ENCODE measurements at places on chromosomes 5 and 9.

- DNase-seq = no peak
Observed at GRCh38 chr9:109224751-109225150, 57.7 kb upstream of the FRRS1L start.

DNA sequence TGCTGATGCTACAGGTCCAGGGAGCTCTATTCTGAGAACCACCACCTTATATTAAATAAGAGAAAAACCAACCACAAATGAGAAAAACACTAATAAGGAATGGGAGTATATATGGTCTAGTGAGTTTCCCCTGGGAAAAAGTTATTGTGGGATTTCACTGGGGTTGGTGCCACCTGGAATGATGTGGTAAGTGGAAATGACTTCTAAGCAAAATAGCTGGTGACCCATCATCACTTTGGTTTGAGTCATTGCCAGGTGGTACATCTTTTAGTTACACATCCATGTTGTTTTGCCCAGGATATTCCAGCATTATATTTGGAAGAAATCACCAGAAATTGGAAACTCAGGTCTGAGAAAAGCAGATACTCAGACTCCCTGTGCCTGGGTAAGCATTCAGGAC is 437.3 kb downstream of the DTWD2 start:
- DNase-seq = no peak

GRCh38 chr9:77218612-77219011 is 41.3 kb downstream of the VPS13A start:
- no peak for DNase-seq

DNA sequence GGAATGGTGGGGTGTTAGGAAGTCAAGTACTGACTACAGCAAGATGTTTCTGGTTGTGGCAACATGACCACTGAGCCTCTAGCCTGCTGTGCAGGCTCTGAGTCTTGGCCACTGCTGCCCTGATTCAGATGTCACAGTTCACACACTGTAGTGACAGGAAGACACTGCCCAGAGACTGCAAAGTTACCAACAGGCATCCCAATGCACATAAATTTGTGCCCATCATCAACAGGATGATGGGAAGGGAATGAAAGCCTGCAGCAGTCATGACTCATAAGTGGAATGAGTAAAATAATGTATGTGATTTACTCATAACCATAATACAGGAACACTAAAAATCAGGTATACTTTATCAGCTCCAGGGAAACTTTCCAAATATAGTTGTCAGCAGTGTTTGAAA is 251.6 kb upstream of the HAPLN1 start:
- no peak for DNase-seq

DNA sequence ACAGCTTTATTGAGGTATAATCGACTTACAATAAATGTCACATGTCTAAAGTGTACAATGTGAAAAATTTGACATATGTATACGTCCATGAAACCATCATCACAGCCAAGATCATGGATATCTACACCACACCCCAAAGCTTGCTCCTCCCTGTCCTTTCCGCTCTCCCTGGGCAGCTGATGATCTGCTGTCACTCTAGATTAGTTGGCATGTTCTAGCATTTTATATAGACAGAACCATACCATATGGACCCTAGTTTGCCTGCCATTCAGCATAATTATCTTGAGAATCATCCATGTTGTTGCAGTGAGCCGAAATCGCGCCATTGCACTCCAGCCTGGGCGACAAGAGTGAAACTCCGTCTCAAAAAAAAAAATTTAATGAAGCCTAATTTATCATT is 42.5 kb downstream of the ERGIC1 start:
- no peak for DNase-seq

DNA sequence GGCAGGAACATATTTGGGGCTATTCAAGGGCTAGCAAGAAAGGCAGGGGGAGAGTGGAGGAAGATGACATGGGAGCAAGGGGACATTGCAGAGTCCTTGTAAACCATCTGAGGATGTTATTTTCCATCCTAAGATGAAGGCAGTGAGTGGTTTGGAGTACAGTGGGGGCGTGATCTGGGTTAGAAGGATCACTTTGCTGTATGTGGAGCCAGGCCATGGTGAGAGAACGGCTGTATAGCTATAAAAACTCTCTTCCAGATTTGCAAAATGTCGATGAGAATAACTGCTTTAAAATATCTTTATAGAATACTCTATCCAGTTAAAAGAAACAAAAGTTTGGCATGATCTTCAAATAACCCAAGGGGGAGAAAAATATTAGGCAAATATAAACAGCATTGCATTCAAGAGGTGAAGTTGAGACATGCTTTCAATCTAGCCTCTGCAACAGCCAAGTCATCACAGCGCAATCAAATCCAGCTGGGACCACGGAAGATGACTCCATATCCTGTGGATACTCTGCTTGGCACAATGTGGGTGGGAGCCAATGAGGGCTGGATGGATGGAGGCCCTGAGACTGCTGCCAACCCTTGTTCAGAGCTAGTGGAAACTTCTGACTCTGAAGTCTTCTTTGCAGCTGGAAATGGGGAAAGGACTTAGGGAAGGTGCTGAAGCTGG is 111.5 kb upstream of the BASP1 start:
- no peak for DNase-seq

- DNase-seq = no peak
Observed at GRCh38 chr9:126472198-126472947, 141.4 kb upstream of the LMX1B start.

DNA sequence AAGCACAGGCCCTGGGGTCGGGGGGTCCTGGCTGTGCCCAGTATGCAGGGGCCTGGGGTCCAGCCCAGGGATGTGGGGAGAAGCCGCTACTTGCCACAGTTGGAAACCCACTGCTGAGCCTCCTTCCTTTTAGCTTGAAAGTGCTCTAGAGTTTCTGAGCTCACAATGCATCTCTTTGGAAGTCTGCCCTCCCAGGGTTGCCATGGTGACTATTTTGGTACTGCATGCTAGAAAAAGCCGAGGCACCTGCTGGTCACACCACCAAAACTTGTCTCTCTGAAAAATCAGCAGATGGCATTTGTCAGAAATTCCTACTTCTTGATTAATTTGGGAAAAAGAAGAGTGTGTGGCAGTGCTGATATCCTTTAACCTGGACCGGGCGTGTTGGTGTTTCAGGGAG is 151.8 kb downstream of the SEC61B start:
- DNase-seq = no peak

- no peak for DNase-seq
Observed at GRCh38 chr9:86201474-86202337, 57.8 kb downstream of the C9orf153 start.

DNA sequence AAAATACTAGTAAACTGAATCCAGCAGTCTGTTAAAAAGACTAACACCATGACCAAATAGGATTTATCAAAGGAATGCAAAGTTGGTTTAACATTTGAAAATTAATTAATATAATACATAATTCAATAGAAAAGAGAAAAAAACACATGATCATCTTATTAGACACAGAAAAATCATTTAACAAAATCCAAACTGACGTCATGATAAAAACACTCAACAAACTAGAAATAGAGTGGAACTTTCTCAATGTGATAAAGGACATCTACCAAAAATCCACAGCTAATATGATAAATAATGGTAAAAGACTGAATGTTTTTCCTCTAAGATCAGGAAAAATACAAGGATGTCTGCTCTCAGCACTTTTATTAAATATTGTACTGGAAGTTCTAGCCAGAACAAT is 40.4 kb upstream of the KCNIP1 start:
- DNase-seq = no peak

DNA sequence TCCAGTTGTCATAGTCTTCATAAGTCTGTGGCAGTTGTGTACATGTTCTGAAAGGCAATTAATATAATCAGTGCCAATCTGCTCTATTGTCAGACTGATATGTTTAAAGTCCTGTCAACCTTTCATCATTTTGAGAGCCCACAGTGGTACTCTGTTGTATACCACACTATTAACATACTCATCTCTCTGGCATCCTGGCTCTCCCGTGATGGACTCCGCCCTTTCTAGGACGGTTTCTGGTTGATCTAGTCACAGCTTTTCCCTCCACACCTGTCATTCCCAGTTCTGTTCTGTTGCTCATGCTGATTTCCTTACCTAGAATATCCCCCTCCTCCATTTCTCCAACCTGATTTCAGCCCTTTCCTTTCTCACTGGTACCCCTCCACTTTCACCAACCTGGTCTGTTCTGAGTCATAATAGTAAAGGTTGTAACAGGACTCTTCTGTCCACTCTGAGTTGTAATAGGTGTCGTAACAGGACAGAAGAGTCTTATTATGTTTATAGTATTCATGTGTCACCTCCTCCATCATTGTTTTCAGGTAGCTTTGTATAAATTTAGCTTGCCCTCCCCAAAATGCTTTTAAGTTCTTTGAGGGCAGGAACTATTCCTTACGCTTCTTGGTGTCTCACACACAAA is 4.1 kb downstream of the PTCD2 start:
- no peak for DNase-seq

DNA sequence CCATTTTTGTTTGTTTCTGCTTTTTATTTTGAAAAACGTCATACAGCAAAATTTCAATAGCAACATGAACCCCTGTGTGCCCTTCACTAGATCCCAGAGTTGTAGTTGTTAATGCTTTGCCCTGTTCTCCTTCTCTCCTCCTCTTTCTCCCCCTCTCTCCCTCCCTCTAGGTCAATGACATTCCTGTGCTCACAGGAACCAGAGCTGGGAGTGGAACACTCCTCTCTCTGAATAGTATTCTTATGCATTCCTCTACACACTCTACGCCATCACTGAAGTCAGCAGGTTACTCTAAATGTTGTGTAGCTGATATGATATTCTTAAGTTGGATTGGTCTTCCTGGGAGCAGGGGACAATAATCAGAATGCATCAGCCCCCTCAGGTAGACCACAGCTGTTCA is 243.4 kb downstream of the SYK start:
- DNase-seq = no peak

DNA sequence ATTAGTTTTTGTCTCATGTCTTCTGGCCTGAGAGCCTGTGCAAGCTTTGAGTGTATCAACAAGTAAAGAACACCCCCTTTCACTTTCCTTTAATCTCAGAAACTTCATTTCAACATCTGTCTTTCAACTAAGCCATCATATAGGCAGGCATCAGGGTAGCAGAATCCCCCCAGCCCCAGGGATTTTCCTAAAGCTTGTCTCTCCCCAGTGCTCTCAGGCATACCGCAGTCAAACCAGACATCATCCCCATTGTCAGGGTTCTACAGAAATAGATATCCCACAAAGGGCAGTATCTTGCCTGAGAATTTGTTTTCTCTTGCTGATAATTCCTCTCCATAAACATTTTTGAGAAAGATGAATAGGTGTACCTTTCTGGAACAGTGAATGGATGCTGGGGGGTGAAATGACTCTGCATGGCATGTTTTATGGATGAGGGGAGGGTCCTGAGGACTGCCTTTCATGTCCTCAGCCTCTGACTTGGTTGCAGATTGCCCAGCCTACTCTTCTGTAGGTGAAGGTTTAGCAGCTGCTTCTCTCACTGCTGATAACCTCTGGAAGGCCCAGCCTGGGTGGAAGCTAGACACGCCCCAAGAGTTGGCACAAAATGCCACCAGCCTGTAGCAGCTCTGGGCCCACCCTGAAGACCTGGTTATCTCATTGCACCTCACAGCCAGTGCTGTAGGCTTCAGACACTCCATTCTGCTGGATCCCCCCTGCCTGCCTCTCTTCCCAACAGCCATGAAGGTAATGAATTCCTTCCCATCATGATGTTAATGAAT is 20.5 kb upstream of the SHB start:
- DNase-seq = no peak

DNA sequence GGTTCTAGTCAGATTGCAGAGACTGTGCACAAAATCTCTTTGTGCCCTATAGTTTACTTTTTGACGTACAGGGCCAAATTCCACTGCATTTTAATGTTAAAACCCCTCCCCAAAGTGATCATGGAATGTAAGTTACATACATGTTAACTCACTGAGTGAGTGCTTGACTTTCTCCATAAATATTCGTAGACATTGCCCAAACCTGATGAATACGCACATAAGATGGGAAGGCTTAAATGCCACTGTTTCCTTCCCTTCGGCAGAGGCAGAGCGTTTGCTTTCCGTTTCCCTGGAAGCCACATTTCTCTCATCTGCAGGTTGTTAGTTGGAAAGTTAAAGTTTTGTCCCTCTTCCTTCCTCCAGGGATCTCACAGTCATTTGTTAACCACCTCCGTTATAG is 286.2 kb downstream of the MCTP1 start:
- no peak for DNase-seq

DNA sequence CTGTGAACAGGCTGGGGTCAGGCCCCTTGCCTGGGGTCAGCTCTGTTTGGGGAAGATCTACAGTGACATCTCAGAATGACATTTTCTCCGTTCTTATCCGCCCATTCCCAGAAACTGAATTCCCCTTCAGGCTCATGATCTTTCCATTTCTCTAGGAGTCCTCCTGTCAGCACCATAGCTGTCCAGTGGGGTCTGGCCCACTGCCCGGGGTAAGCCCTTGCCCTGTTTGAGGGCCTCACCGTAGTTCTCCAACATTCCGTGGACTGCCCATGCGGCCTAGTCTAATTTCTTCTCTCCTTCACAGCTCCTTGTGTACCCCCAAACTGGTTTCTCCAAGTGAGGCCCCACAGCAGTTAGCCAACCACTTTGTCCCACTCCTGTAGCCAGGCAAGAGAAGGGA is 68.4 kb downstream of the ENTREP1 start:
- DNase-seq = no peak

DNA sequence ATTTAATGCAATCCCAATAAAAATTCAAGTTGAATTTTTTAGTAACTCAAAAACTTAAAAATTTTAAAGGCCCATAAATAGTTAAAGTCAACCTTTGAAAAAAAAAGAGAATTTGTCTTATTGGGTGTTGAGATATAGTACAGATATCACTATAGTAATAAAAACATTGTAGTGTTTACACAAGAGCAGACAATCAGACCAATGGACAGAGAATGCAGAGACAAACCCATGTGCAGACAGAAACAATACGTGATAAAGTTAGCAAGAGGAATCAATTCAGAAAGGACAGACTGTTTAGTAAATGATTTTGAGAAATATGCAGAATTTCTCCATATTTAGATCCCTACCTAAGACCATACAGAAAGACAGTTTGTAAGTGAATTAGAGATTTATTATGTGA is 33.9 kb downstream of the GOLGA1 start:
- DNase-seq = no peak

- no peak for DNase-seq
Observed at GRCh38 chr9:134283111-134283515, 43.1 kb upstream of the RXRA start.

DNA sequence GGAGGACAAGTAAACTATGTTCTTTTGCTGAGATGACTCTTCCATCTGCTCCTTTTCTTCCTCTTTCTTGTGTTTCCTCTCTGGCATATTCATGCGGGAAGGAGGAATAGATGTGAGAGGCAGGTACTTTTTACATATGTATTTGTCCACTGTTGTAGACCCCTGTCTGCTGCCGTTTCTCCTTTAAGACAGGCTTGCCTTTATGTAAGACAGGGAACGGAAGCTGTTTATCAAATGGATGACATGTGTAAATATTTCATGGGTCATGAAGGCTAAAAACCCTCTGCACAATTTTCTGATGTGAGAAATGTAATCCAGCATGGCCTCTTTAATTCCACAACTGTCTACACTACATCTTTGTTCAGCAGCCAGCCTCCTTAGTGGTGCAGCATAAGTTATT is 1525.5 kb upstream of the NUDT12 start:
- no peak for DNase-seq

GRCh38 chr9:83956436-83957247 is 23.4 kb downstream of the HNRNPK start:
- peak; percentile 28 for DNase-seq

Data from T-cell (primary cell).